ENCODE measurements at places on chromosomes 12 and 14. TPM values are rescaled to one million over a fixed set of nuclear protein-coding genes. Genes with fewer than 3 reads are reported as not detected.

The LARP4 gene
- 45.7 TPM for total RNA-seq

The FICD gene
- total RNA-seq: 30.8 TPM

The C12orf54 gene
- not detected for total RNA-seq

The KMT2D gene
- total RNA-seq: 106 TPM

The FSCB gene
- not detected for total RNA-seq

The DAO gene
- total RNA-seq: not detected

The LRP1 gene
- total RNA-seq: 708 TPM

The CCDC175 gene
- not detected for total RNA-seq

The RNASE3 gene
- total RNA-seq: not detected

The KRT83 gene
- not detected for total RNA-seq

DNA sequence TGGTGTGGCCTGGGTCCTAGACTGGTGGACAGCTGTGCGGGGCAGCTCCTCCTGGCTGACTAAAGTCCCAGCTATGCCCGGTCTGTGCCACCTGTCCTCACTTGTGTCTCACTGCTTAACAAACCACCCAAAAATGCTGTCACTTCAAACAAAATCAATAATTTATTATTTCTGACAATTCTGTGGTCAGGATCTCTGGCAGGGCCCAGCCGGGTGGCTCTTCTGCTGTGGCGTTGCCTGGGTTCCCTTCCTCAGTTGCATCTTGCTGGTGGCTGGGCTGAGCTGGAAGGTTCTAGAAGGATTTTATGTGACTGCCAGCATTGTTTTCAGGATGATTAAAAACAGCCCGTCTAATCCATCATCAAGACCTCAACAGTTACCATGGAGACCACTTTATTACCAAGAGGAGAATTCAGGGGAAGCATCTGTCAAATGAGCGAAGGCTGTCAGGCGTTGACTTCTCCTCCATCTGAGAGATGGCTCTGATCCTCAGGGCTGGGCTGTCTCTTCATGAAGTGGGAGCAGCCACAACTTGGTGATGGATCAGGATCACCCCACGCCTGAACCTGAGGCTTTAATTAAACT is 280.6 kb upstream of the SFSWAP start:
- H3K4me1 ChIP-seq: no peaks in the 10 kb centered on the region
- DNase-seq: no peak
- no peaks in the 10 kb centered on the region for H3K36me3 ChIP-seq
- H3K27me3 ChIP-seq: no peaks in the 10 kb centered on the region
- no peak overlapping the region for H3K27ac ChIP-seq
- no peak overlapping the region for H3K4me3 ChIP-seq

DNA sequence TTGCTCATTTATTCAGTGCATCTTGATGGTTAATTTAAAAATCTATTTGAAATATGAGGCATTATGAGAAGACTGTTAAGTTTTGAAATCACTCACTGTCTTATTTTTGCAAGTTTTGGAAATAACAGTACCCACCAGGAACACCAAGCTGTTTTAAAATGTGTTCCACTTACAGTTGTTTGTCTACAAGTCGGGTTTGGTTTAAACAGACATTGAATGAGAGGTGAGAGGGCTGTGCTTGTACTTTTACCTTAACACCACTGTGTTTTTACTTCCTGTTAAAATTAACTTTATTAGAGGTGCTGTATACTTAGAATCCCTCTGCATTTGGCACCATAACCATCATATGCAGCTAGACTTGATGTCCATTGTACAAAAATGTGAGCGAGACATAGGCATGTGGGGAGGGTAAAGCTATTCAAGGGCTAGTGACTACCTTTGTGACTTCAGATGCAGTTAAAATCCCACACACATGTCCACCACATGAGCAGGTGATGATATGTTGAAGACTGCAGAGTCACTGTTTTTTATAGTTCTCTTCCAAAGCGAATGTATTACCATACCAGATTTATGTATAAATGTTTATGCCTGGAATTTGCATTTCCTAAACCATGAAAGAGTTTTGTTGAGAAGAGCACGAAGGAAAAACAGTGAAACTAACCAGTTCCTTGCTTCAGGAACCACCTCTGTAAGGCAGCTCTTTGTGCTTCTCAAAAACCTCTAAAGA is 12.9 kb downstream of the ELK3 start:
- no peak overlapping the region for H3K27ac ChIP-seq
- no peaks in the 10 kb centered on the region for H3K27me3 ChIP-seq
- H3K4me3 ChIP-seq: no peak overlapping the region
- DNase-seq: no peak
- H3K4me1 ChIP-seq: peaks cover 4% of the 10 kb centered on the region

- no peak for DNase-seq
- no peak overlapping the region for H3K4me3 ChIP-seq
- no peaks in the 10 kb centered on the region for H3K27me3 ChIP-seq
- no peak overlapping the region for H3K27ac ChIP-seq
Observed at GRCh38 chr14:101243587-101244338, 317.5 kb upstream of the DIO3 start.

DNA sequence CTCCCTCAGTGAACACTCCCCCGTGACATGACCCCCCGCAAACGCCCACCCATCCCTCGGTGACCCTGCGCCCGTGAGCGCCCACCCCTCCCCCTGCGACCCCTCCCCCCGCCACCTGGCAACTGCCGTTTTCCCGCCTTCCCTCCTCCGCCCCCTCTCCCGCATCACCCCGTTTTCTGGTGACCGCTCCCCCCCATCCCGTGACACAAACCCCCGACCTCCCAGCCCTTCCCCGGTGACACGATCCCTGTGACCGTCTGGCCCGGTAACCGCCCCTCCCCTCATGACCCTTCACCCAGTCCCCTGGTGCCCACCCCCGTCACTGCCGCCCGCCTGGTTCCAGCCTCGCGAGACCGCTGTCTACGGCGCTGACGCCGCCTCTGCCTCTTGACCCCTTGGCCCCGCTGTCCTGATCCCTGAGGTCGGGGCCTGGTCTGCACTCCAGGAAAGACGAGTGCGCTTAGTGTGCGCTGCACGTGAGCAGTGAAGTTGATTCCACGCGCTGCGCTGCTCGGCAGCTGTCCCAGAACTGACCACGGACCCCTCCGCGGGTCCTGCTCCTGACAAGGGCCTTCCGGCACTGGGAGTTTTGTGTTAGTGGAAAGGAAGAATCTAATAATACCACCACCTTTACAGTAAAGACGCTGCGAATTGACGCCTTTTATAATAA is 59.4 kb downstream of the DDX51 start:
- no peaks in the 10 kb centered on the region for H3K27me3 ChIP-seq
- H3K27ac ChIP-seq: peak overlapping the region; percentile 88
- peak; percentile 84 for DNase-seq
- peak overlapping the region; percentile 75 for H3K4me3 ChIP-seq
- H3K36me3 ChIP-seq: peaks cover 8% of the 10 kb centered on the region
- H3K4me1 ChIP-seq: peaks cover 16% of the 10 kb centered on the region

GRCh38 chr12:123200414-123200813 is 32.5 kb downstream of the MPHOSPH9 start:
- H3K4me1 ChIP-seq: no peaks in the 10 kb centered on the region
- H3K27me3 ChIP-seq: no peaks in the 10 kb centered on the region
- H3K36me3 ChIP-seq: peaks cover 11% of the 10 kb centered on the region
- no peak overlapping the region for H3K4me3 ChIP-seq

DNA sequence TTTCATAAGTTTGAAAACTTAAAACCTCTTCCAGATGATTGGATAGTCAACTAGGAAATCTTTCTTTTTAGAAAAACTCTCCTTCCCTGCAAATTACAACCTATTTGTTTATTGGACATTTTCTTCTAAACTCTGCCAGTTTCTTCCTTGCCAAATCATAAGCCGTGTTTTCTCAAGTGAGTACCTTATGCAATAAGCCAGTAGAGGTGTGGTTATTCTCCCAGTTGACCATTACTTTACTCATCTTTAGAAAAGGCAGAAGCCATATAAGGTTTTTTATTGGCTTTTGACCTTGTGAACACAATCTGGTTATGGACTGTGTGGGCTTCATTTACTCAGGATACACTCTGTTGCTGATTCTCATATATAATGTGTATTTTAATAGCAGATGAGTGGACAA is 14.6 kb downstream of the ACTR6 start:
- peaks cover 65% of the 10 kb centered on the region for H3K36me3 ChIP-seq
- H3K27ac ChIP-seq: no peak overlapping the region
- H3K27me3 ChIP-seq: no peaks in the 10 kb centered on the region
- no peak for DNase-seq
- no peak overlapping the region for H3K4me3 ChIP-seq
- H3K4me1 ChIP-seq: no peaks in the 10 kb centered on the region

DNA sequence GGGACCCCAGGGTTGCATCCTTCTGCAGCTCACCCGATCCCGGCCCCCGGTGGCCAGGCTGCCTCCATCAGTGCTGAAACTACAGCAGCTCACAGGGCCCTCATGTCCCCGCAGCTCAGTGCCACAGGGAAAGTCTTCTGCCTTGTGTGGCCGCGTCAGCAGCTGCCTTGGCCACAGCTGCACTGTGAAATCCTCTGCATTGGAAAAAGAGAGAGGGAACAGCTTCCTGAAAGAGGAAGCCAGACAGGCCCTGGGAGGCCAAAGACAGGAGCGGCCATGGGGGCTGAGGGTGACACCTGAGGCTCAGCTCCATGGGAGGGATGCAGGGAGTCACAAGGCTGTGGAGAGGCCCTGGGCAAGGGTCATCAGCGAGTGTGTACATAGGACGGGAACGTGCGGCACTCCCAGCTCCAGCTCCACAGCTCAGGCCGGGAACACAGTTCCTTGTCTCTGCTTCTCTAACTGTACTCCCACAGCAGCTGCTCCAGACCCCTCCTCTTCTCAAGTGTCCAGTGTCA is 32.7 kb downstream of the PARP2 start:
- H3K4me1 ChIP-seq: no peaks in the 10 kb centered on the region
- DNase-seq: no peak
- peaks cover 98% of the 10 kb centered on the region for H3K36me3 ChIP-seq
